Right ventricle myocardium superior (tissue), 1 donor: ENCODE measurements at places on chromosomes 2 and 18.
A peak's percentile ranks its signal among the peaks of the same experiment; 100 is the strongest.

GRCh38 chr18:66566616-66567015 is 37.3 kb downstream of the CDH19 start:
- DNase-seq, result no peak

DNA sequence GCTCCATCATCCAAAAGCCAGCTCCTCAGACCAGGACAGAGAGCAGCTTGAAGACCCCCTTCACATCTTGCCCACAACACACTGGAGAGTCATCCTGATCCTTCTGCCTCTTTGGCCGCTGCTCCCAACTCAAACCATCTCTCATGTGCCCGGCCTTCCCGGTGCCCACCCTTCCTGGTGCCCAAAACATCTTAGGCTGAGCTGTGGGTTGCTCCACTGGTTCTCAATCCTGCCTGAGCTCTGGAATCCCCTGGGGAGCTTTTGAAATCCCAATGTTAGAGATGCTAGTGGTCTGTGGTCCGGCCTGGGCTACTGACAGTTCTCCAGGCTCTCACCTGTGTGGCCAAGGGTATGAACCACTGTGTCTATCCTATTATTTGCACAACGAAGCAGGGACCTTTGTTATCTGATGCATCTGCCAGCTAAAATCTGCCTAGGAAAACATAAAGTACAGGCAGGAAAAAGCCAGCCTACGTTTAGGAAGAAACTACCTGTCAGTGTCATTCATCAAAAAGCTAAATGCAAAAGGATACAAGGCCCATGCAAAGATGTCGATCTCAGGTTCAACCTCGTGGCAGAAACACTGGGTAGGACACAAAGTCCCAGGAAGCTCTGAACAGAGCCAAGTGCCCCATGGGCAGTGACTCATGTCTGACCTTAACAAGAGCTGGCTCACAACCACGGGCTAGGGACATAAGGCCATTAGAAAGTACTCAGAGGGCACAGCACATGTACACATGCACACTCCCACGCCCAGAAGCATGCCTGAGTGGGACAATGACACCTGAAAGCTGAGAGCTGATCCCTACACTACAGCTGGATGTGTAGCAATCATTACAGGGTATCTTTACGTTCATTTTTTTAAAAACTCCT is 30.8 kb downstream of the TBC1D8 start:
- DNase-seq, result peak; percentile 80

GRCh38 chr2:210647151-210647550 is 90.8 kb downstream of the CPS1 start:
- no peak for DNase-seq

DNA sequence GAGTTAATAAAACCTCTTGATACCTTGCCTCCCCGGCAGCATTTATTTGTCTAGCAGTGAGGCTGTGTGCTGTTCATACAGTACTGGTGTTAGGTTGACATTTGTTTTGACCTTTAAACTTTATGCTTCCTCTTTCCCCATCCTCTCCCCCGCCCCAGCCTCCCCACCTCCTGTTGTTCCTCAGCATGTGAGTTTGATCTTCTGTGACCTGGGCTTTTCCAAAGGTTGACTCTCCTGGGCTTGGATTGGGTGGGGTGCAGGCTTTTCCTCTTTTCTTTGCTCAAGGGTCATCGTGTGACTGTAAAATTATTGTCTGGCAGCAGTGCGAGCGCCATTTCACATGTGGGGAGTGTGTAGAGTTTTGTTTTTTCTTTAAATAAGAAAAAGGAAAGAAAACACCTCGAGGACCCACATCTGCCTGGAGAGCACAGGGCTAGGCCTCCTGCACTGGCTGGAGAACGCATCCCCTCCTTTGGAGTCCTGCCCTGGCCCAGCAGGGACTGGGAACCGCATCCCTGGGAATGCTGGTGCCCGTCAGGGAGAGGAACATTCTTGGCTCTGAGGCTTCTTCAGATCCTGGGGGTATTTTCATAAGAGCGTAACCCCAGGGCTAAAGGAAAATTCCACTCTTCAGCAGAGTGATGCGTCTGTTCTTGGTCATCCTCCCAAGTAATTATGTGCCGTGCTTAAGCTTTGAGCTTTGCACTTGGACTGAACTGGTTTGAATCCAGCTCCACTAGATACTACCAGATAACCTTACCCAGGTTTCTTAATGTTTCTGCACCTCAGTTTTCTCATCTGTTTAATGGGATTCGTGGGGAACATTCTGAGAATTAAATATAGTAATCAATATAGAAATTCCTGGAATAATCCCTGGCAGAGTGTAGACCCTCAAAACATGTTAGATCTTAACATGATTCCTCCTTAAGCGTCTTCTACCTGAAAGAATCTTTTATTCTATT is 91.5 kb downstream of the SETBP1 start:
- peak; percentile 47 for DNase-seq

- no peak for DNase-seq
Measured at GRCh38 chr2:121860033-121860757, 104.7 kb downstream of the TSN start.

- no peak for DNase-seq
Measured at GRCh38 chr2:197197895-197198311, 112.7 kb downstream of the ANKRD44 start.

- DNase-seq, result no peak
Measured at GRCh38 chr2:237695201-237695780, 67.9 kb downstream of the LRRFIP1 start.

DNA sequence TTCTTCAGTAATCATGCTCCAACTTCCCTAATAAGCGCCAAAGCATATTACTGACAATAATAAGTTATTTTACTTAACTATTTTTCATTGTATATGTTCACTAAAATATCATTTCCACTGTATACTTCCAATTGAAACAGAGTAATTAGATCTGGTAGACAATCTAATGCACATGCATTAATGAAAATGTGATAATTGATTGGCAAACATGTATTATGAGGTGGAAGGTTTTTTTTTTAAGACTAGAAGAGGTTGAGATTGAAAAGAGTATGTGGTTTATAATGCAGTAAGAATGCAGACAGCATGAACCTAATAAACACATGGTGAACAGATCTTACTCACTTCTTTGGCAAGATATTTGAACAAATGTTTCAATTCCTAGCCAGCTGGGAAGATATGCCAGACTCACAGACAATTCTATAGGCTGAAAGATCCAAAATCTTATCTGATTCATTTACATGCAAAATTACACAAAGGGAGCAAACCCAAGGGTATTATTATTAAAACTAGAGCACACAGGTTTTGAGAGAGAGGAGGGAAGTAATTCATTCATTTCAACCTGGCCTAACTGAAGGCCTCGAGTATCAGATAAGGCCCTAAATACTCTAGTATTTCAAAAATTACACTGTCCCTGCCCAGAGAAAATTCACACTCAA is 2.8 kb downstream of the NCKAP1 start:
- no peak for DNase-seq

DNA sequence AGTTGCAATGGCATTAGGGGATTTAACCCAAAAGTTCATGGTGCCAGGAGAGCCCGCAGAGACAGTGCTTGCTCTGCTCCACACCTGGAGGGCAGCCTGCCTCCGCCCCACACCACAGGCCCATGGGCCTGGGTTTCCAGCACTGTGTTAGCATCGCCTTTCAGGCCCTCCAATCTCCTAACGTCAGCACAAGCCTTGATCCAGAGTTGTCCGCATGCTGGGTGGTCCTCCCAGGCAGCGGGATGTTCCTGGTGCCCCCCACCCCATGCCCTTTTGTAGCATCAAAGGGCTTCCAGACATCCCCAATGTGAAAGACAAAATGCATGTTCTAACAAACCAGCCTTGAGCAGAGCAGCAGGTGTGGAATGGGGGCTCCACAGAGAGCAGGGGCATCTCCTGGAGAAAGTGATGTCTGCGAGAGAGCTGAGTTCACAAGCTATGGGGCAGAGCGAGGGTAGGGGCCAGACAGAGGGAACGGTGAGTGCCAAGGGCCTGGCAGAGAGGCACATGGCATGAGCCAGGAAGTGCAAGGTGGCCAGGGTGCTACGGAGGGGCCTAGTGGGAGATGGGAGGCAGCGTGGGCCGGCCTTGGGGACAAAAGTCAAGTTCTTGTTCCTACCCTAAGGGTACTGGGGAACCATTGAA is 119.2 kb downstream of the CYP26B1 start:
- no peak for DNase-seq

GRCh38 chr2:26284132-26284531 is 39.4 kb downstream of the HADHB start:
- DNase-seq, result no peak

DNA sequence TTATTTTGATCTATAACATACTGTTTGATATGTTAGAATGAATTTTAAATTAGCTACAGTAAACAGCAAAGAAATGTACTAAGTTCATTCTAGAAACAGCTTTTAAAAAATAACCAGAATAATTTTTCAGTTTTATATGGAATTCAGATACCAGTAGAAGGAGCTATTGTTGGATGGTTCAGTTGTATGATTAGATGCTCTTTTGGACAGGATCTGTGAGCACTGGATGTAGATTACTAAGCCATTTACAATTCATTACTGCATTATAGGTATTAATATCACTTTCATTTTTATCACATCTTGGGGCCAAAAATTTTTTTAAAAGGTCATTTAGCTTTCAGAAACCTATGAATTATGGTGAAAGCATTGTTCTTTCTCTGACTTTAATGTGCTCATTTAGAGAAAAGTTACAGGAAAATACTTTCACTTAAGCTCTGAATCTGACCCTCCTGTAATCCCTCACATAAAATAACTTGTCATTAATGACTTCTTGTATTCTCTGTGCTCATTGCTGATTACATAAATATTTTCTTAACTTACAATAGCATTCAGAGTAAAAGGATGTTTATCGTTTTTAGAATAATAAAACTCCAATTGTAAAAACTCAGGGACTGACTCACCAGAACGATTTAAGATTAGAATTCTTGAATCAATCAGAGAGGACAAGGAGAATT is 750.2 kb downstream of the SLC4A3 start:
- no peak for DNase-seq

DNA sequence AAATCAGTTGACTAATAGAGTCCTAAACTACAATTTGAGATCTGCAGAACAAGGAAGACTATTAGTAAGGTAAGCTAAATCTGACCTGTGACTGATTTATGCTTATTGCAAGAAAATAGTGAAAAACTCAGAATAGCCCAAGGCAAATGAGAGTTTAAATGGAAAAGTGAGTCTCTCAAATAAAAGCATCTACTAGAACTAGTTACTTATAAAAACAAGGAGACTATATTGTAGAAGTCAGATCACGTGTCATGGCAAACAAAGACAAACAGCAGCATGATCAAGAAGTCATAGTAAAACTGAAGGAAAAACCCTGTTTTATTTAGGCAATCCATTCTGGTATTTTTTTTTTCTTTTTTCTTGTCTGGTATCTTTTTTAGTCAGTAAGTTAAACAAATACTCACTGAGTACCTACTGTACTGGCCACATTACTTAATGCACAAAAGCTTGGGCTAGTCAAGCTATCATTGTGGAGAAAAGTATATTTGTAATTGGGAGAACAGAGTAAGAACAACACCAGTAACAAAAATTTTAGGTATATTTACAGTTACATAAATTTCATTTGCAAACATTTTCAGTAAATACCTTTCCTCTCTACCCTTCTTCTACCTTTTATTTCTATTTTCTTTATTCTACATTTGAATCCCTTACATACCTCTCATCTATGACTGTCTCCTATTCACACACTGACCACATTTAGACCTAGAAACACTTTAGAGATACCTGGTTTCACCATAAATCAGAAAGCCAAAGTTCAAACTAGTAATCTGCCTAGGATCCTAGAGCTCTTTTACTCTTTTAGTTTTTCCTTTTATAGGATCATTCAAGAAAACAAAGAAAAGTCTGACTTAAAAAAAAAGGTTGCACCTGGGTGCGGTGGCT is 23.7 kb downstream of the CCDC88A start:
- no peak for DNase-seq

GRCh38 chr2:168782271-168782670 is 20.2 kb upstream of the NOSTRIN start:
- no peak for DNase-seq

GRCh38 chr2:1010415-1010930 is 59.8 kb downstream of the SNTG2 start:
- DNase-seq, result no peak
